ENCODE measurements at places on chromosomes 11 and 22. TPM values are rescaled to one million over a fixed set of nuclear protein-coding genes. Genes with fewer than 3 reads are reported as not detected.

Gene P2RY2
- total RNA-seq, result not detected

Gene LRP5
- 35.1 TPM for total RNA-seq

Gene MS4A12
- not detected for total RNA-seq

Gene TMEM86A
- 2.3 TPM for total RNA-seq

Gene TTC36
- 0.83 TPM for total RNA-seq

Gene TMEM151A
- not detected for total RNA-seq

Gene OR5B17
- not detected for total RNA-seq

Gene TANGO2
- 31.9 TPM for total RNA-seq

Gene RFPL1
- total RNA-seq, result not detected

Gene MFRP
- not detected for total RNA-seq

Gene GCAT
- total RNA-seq, result 13.0 TPM

Gene INPP5J
- total RNA-seq, result not detected

Gene GRIA4
- not detected for total RNA-seq
